ENCODE measurements at places on chromosomes 16 and 17.

DNA sequence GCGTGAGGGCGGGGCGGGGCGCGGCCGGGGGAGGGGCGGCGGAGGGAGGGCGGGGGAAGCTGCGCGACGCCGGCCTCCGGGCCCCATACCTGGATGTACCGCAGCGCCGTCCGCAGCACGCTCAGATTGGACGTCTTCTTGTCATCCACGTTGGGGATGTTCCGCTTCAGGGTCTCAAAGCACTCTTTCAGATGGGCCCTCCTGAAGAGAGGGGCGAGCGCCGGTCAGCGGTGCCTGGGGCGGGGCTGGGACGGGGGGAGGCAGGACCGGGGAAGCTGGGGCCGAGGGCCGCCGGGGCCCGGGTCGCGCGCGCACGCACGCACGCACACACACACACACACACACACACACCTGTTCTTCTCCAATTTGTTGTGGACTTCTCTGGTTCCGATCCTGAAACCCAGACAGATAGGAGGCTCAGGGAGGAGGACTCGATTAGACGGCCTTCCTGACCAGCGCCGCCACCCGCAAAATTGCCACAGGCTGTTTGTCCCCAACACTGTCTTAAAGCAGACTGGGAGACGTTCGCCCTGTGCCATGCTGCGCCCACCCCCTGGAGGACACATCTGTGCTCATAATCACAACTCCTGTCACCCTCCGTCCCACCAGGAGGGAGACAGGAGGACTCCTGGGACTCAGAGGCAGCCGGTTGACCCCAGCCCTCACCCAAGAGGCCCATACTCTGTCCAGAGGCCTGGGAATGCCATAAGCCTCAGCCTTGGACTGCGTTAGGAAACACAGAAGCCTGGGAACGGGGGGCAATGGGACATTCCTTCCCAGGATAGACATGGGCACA is 6.7 kb downstream of the MNT start:
- DNase-seq: no peak

GRCh38 chr16:9526791-9527190 is 435.3 kb downstream of the HAPSTR1 start:
- DNase-seq: no peak

- DNase-seq: no peak
Measured at GRCh38 chr17:76742958-76743357, 5.0 kb downstream of the MFSD11 start.

- DNase-seq: peak; percentile 24
Measured at GRCh38 chr17:12568358-12569251, 97.1 kb upstream of the MYOCD start.

GRCh38 chr17:41860254-41860931 is 4.8 kb downstream of the KLHL11 start:
- no peak for DNase-seq

GRCh38 chr17:45841883-45842525 is 2.7 kb upstream of the SPPL2C start:
- DNase-seq: peak; percentile 8

GRCh38 chr16:77711179-77711578 is 11.1 kb upstream of the NUDT7 start:
- no peak for DNase-seq

GRCh38 chr16:87303431-87303930 is 13.7 kb downstream of the C16orf95 start:
- DNase-seq: peak; percentile 25

DNA sequence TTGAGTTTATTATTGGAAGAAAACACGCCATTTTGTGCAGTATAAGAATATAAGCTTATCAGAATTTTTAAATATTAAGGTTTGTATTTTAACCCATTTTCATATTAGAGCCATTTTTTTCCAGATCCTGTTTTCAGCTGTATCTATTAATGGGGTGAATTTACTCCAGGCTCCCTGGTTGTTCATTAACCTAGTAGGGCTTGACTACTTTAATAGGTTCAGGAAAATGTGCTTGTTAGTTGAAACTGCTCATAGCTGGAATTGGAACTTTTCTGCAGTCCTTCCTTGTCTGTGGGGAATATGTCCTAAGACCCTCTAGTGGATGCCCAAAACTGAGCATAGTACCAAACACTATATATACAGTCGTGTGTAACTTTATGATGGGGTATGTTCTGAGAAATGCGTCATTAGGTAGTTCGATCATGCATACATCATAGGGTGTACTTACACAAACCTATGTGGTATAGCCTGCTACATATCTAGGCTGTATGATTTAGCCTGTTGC is 28.0 kb downstream of the NFAT5 start:
- DNase-seq: no peak

- peak; percentile 94 for DNase-seq
Measured at GRCh38 chr17:37490638-37491614, 1.2 kb downstream of the DUSP14 start.

- no peak for DNase-seq
Measured at GRCh38 chr17:75244133-75244866, 17.1 kb downstream of the GGA3 start.

DNA sequence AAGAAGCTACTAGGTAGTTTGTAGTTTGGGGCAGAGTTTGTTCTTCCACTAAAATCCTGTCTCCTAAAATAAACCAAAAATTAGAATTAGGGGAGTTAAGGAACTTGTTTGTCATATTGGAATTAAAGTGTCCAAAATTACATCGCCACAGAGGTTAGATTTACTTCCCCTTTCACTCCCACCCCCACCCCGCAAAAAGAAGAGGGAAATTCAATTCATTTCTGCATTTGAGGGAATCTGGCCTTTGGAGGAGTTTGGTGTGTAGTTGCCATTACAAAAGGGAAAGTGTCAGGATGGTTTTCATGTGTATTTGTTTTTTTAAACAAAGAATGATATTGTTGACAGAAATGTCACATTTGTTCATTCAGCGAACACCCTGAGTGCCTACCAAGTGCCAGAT is 5.8 kb downstream of the TMEM97 start:
- DNase-seq: no peak

DNA sequence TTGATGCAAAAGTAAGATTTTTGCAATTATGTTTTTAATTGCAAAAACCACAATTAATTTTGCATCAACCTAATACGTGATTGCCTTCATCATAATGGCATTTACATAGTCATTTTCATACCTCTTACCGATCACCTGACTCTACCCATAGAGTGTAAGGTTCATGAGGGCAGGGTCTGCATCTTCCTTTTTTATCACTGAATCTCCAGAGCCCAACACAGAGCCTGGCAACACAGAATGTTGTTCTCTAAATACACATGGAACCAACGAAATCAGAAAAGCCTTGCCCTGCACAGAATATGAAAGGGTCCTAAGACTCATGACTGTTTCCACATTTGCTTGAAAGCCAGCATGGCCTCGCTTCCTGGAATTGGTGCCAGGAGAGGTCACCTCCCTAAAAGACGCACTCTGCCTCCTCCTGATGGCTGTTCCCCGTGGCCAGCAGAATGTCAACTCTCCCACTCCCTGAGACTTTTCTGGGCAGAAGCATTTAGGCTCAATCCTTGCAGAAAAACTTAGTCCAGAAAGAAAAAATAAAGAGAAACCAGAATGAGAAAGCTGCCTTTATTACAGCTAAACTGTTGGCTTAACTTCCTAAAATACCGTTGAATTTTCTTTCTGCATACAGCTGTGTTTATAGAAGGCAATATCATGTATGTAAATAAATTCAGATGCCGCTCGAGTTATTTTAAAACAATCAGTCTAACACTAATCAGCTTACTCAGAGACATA is 327.8 kb upstream of the MAF start:
- no peak for DNase-seq

- no peak for DNase-seq
Measured at GRCh38 chr16:821751-822150, 21.2 kb upstream of the GNG13 start.

DNA sequence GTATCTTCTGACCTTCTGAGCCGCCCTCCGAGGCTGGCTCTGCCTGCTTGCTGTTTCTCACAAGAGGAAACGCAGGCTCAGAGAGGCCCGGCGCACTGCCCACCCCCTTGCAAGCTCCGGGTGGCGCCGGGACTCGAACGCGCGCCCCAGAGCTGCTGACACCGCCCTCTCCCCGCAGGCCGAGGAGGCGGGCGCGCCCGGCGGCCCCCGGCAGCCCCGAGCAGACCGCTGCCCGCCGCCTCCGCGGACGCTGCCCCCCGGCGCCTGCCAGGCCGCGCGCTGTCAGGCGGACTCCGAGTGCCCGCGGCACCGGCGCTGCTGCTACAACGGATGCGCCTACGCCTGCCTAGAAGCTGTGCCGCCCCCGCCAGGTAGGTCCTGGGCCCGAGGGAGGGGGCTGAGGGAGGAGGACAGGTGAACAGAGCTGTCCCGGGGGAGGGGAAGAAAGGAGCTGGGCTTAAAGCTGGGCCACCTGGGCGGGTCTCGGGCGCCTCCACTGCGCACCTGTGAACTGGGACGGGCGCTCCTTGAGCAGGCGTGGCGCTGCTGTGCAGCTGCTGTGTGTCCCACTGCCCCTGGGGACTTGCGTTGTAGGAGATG is 18.2 kb downstream of the WFDC1 start:
- no peak for DNase-seq

DNA sequence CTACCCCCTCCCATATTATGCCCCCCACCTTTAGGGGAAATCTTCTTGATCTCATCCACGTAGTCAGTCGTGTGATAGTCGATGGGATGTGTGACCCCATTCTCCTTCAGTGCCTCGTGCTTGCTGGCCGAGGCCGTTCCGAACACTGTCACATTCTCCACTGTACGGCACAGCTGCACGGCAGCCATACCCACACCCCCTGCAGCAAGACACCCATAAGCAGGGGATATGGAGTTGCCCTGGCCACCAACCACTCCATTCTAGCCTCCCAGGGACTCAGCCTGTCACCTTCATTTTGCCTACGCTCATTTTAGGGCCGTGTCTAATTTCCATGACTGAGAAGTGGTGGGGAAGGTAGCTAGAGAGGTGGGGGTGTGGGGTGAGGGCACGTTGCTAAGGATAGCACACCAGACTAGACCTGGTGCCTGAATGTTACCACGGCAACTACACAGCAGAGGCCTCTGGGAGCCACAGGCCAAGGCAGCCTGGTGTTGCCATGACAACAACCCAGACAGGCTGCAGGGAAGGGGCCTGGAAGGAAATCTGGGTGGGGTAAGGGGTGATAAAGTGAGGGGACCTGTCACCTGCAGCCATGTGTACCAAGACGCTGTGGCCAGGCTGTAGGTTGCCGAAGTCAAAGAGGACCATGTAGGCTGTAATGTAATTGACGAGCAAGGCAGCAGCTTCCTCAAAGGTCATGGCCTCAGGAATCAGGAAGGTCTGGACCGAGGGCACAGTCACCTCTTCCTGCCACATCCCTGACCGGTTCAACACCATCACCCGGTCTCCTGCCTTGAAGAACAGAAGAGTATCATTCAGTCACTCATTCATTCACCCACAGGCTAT is 4.0 kb downstream of the VAT1 start:
- peak; percentile 36 for DNase-seq

DNA sequence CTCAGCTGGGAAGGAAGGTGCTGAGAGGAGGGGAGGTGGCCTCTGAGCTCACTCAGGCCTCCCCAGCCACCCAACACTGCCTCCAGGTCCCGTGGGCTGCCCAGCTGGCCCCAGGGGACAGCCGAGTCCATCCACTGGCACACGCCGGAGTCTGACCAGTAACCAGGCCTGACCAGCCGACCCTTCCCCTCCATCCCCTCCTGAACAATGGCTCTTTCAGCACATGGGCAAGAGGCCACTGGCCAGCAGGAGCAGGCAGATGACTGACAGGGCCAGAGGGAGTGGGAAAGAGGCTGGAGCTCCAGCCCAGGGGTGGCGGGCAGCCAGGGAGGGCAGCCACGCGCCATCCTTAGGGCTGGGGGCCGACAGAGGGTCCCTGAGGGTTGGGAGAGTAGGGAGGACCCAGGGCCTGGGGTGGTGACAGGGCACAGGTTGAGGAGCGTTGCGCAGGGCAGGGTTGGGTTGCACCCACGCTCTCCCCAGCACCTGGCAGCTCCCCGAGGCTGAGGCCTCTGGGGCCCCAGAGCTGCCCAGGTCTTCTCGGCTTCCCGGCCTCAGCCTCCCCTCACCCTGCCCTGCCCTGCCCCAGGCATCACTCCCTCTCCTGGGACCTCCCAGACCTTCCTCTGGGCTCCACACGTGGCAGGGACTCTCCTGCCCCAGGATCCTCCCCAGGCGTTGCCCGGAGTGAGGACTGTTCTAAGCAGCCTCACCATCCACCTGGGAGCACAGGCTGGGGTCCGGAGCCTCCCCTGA is 20.2 kb upstream of the SLC38A10 start:
- DNase-seq: no peak

DNA sequence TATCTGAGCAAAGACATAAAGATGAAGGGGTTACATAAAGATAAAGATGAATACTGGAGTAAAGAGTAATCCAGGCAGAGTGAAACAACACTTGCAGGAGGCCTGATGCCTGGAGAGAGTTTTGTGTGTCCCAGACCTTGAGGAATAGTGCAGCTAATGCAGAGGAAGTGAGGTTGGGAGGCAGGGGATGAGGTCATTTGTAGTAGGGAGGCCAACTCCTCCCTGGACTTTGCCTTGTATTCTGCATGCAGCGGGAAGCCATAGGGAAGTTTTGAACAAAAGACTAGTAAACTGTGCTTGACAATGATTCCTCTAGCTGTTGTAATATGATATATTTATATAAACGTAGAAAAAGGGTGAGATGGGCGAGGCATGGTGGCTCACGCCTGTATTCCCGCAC is 356.6 kb downstream of the KCNJ2 start:
- no peak for DNase-seq

DNA sequence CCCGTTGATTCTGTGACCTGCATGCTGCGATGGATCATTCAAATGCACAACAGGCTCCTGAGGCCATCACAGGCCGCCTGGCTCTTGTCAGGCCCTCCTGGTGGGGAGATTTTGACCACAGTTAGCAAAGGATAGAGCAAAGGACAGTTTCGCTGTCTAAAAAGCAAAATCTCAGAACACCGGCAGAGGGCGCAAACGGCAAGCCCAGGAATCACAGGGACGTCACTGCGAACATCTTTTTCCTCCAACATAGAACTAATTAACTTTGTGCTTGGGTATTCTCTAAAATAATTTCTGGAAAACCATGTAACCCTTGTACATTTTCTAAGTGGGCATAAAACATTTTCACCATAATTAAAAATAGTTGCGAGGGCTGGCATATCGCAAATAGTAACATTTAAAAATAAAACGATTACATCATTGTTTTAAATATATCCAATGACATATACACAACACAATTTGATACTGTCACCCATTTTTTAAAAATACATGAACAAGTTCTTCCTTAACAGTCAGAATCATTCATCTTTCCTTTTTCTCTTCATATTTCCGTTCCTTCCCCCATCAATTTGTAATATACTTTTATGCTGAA is 19.7 kb upstream of the SLC47A1 start:
- peak; percentile 77 for DNase-seq

GRCh38 chr17:70820276-70820675 is 650.9 kb downstream of the KCNJ2 start:
- peak; percentile 50 for DNase-seq

DNA sequence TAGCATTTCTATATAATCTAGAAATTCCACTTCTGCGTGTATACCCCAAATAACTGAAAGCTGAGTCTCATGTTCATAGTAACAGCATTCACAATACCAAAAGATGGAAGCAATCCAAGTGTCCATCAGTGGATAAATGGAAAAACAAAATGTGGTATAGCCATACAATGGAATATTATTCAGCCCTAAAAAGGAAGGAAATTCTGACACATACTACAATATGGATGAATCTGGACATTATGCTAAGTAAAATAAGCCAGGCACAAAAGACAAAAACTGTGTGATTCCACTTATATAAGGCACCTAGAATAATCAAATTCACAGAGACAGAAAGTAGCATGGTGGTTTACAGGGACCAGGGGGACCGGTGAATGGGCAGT is 20.4 kb downstream of the HOXB1 start:
- no peak for DNase-seq

Data from EH (cell line).